ENCODE measurements at places on chromosomes 13 and 19.

GRCh38 chr19:15154002-15154612 lies 46.7 kb downstream of the NOTCH3 start:
- DNase-seq, result peak; percentile 66

- no peak for DNase-seq
Measured at GRCh38 chr19:2555422-2556220, 79.7 kb downstream of the GADD45B start.

DNA sequence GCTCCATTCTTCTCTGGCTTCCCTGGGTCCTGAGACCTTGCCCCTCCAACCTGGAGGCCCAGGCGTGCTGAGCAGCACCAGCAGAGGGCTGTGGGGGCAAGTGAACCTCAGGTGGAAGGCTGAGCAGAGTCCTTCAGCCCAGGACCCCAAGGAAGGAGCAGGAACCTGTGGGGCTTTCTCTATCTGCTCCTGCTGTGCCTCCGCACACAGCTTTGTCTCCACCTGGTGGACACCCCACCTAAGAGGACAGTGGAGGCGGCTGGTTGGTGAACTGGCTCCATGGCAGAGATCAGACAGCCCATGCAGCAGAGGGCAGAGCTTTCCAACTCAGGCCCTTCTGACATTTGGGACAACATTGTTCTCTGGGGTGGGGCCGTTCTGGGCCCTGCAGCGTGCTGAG lies 19.7 kb downstream of the ZFR2 start:
- DNase-seq, result peak; percentile 34

DNA sequence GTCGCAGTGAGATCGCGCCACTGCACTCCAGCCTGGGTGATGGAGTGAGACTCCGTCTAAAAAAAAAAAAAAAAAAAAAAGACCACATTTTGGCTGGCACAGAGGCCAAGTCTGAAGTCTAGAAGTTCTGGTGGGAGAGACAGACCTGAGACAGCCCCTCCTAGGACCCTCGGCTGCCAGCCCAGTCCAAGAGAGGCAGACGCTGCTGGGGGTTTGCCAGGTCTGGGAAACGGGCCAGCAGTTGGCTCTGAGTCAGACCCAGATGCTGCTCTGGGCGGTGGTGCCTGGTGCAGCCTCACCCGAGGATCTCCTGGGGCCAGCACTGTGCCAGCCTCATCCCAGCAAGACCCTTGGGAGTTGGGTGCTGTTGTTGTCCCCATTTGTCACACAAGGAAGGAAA lies 5.8 kb downstream of the FCHO1 start:
- no peak for DNase-seq

- DNase-seq, result peak; percentile 84
Measured at GRCh38 chr19:43699506-43700394, 16.1 kb upstream of the IRGC start.

- DNase-seq, result peak; percentile 68
Measured at GRCh38 chr13:31912647-31913401, 118.8 kb upstream of the FRY start.

DNA sequence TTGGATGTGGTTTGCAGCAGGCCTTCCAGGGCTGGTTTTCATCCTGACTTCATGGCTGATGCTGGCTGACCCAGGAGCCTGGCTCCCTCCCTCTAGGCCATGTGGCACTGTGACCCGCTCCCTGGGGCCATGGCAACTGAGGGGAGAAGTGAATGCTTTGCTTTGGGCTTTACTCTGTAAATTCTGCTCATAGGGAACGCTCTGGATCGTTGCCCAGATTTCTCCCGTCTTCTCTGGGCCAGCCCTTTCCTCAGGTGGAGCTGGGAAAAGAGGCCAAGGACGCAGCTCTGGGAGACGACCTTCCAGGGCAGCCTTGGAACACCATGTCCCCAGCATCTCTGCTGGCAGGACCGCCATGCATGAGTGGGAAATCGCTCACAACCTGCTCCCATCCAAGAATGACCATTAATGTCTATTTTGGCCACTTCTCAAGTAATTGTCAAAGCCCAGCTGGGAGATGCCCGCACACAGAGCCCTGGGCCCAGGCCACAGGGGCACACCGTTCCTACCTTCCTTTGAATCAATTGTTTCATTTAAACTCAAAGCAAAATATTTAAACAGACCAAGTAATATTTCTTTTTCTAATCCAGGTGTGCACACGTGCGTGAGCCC lies 321.8 kb downstream of the TEX29 start:
- no peak for DNase-seq

DNA sequence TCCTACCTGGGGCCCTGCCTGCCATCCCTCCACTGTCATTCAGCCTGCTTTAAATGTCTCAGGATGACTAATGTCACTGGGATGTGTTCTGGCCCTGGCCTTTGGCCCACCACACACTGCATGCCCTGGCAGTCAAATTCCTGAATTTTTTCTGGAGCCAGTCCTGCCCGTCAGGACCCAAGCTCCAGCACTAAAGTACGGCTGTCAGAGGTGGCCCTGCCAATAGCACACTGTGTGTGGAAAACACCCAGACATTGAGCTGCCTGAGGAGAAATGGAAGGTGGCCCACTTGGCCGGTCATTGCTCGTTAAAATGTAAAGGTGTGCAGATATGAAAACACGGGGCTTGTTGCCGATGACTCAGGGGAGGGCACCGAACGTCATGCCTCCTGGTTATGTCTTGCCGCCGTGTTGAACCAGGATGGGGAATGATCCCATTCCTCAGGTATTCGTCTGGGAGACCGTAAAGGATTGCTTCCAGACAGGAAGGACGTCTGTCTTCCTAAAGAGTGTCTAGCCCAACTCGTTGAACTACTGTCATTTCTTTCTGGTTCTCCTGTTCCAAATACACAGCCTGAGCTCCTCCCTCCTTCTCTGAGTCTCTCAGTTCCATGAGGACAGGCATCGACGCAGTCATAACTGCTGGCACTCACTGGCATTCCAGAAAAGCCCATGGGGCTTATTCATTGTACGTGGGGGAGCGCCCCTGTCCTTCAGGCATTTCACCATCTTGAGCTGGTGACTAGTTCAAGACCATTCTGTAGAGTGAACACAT lies 40.6 kb downstream of the COL4A2 start:
- DNase-seq, result no peak

Data from inflammatory macrophage (primary cell).